ENCODE measurements at places on chromosomes 3 and 15. TPM values are rescaled to one million over a fixed set of nuclear protein-coding genes. Genes with fewer than 3 reads are reported as not detected.
A peak's percentile ranks its signal among the peaks of the same experiment; 100 is the strongest.

DNA sequence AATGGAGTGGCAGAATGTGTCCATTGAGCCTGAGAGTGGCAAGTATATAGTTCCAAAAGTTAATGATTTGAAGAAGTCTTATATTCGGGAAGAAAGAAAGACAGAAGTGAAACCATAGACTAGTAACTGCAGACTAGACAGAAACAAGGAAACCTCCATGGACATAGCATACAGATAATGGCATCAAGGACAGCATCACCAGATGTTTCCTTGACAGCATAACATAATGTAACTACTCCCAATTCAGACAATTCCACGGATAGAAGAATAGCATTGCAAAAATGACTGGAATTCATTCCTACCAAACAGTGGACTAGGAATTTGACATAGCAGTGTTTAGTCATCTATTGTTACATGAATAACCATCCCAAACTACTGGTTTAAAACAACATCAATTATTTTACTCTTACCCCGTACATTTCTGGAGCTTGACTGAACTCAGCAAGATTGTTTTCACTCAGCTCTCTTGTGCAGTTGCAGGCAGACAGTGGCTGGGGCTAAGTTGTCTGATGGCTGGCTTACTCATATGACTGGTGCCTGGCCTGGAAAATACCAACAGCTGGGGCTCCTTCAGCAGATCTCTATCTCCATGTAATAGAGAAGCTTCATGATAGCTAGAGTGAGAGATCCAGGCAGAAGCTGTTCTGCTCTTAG is 109.7 kb upstream of the GADL1 start:
- H3K27ac ChIP-seq, result no peak overlapping the region
- H3K27me3 ChIP-seq, result no peaks in the 10 kb centered on the region
- DNase-seq, result no peak
- H3K4me1 ChIP-seq, result peaks cover 8% of the 10 kb centered on the region
- H3K36me3 ChIP-seq, result no peaks in the 10 kb centered on the region
- no peak overlapping the region for H3K4me3 ChIP-seq

DNA sequence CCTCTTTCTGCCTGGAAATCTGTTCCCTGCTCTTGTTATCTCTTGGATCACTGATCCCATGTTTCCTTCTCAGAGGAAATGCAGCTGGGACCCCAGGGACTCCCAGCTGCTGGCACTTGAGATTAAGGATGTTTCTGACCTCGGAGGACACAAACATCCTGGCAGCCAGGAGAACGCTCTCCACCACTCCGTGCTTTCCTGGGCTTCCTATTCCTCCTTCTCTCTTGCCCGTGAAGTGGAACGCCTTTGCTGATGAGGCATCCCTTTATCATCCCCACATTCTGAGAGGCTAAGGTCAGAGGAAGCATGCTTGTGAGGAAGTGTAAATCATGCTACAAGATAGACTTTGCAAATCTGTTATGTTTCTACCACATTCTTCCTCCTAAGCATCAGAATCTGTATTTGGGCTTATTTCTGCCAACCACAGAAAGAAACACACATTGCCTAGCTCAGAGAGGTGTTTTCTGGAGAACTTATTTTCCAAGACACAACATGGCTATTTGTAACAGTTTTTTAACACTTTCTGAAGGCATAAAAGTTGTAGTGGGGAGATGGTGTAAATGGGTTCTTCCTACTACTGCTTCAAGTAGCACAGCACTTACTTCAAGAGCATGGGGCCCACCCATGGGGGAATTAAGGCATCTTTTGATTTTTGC is 25.6 kb upstream of the LDHAL6B start:
- no peak overlapping the region for H3K4me3 ChIP-seq
- H3K4me1 ChIP-seq, result no peaks in the 10 kb centered on the region

- no peak within 1 kb of the TSS for H3K27ac ChIP-seq
- H3K27me3 ChIP-seq, result peaks cover 51% of the 10 kb centered on the region
- no peaks in the 10 kb centered on the region for H3K36me3 ChIP-seq
- H3K4me3 ChIP-seq, result no peak within 1 kb of the TSS
Observed at GRCh38 chr3:195811756-195812155, at the start of gene MUC4. TSS of gene MUC4 (minus strand) at chr3:195811929. CDS start at chr3:195811817, 112 bp downstream.

DNA sequence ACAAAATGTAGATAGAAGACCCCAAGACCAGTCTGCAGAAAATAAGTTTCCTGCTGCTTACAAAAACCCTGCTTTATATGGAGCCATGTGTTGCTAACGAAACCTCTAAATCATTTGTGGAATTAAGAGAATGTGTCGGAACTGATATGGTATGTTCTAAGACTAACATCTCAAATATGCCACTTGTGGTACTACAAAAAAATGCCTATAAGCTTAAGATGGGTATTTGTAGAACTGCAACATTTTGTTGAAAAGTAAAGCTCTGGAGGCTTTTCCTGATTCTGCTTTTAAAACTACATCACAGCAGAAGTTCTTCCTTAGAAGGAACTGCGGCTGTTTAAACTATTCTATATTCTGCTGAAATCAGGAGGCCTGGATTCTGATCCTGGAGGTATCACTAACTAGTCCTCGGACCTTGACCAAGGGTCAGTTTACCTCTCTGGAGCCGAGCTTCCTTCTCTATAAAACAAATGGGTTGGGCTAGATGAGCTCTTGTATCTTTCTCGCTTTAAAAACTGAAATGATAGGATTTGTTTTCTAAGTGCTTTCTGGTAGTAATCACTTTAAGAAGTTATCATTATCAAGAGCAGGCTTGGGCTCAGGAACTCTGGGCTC is 74.9 kb downstream of the RAD18 start:
- no peak for DNase-seq
- peaks cover 10% of the 10 kb centered on the region for H3K36me3 ChIP-seq
- H3K27me3 ChIP-seq, result no peaks in the 10 kb centered on the region
- H3K27ac ChIP-seq, result no peak overlapping the region
- H3K4me1 ChIP-seq, result peaks cover 5% of the 10 kb centered on the region

- no peak for DNase-seq
- H3K4me1 ChIP-seq, result no peaks in the 10 kb centered on the region
- H3K27ac ChIP-seq, result no peak overlapping the region
- H3K27me3 ChIP-seq, result no peaks in the 10 kb centered on the region
- H3K4me3 ChIP-seq, result no peak overlapping the region
- no peaks in the 10 kb centered on the region for H3K36me3 ChIP-seq
Observed at GRCh38 chr3:49656541-49657112, 17.5 kb upstream of the APEH start.

GRCh38 chr3:160001850-160002623 is 13.4 kb downstream of the IL12A start:
- no peak for DNase-seq
- no peak overlapping the region for H3K4me3 ChIP-seq
- peaks cover 4% of the 10 kb centered on the region for H3K4me1 ChIP-seq
- H3K27me3 ChIP-seq, result no peaks in the 10 kb centered on the region
- no peaks in the 10 kb centered on the region for H3K36me3 ChIP-seq

DNA sequence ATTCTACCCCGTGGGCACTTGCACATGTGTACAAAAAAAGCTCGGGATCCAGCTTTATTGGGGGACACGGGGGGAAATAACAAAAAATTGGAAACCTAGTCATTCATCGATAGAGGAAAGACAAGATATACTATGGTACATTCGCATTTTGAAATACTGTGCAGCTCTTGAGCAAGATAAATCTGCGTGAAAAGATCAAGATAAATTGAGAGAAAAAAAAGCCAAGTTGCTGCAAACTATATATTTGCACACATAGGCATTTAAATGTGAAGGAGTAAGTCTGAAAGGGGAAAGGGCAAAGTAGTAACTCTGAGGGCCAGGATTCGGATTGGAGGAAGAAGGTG is 620 bp upstream of the UBR1 start:
- peak overlapping the region; percentile 77 for H3K4me3 ChIP-seq
- peaks cover 5% of the 10 kb centered on the region for H3K36me3 ChIP-seq
- peak overlapping the region; percentile 92 for H3K27ac ChIP-seq
- H3K4me1 ChIP-seq, result peaks cover 41% of the 10 kb centered on the region
- no peaks in the 10 kb centered on the region for H3K27me3 ChIP-seq
- no peak for DNase-seq

- no peak for DNase-seq
- no peaks in the 10 kb centered on the region for H3K4me1 ChIP-seq
- H3K27me3 ChIP-seq, result no peaks in the 10 kb centered on the region
- H3K4me3 ChIP-seq, result no peak overlapping the region
Observed at GRCh38 chr3:171704002-171704401, 106.3 kb downstream of the PLD1 start.

GRCh38 chr3:141287326-141287725 is 55.7 kb downstream of the PXYLP1 start:
- no peaks in the 10 kb centered on the region for H3K27me3 ChIP-seq
- DNase-seq, result no peak
- H3K4me3 ChIP-seq, result no peak overlapping the region
- no peak overlapping the region for H3K27ac ChIP-seq

DNA sequence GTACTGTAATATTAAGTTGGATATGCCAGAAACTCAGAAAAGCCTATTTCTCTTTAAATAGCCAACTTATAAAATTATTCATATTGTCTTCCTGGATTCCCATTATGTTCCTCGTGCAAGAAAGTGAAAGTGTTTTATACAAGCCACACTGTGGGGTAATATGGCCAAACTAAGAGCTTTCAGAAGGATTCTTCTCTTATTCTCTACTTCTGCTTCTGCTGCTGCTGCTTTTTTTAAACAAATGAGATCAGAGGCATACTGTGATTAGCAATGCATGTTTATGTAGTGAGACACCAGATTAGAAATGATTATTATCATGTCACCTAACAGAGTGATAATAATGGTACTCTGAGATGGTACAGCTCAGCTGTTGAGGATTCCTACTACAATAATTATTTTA is 1026.5 kb upstream of the CFAP20DC start:
- peaks cover 11% of the 10 kb centered on the region for H3K4me1 ChIP-seq
- H3K36me3 ChIP-seq, result no peaks in the 10 kb centered on the region
- H3K27ac ChIP-seq, result no peak overlapping the region
- no peak for DNase-seq

DNA sequence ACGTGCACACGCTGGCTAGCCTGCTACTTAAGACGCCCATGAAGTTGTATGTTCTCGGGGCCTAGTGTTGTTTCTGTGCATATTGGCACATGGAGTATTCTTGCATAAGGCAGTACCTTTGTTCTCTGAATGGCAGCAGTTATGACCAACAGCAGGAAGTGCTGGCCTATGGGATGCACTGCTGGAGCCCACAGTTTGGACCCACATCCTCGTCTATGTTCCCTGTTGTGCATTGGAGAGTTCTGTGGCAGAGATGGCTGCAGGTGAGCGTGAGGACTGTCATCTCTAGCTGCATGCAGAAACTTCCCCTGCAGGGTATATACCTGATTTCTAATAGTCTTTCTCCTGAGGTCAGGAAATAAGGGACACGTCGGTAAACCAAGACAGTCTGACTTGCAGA is 81.8 kb downstream of the CHRNA7 start:
- H3K27ac ChIP-seq, result no peak overlapping the region
- no peak for DNase-seq
- peaks cover 25% of the 10 kb centered on the region for H3K27me3 ChIP-seq
- no peaks in the 10 kb centered on the region for H3K4me1 ChIP-seq
- no peaks in the 10 kb centered on the region for H3K36me3 ChIP-seq

DNA sequence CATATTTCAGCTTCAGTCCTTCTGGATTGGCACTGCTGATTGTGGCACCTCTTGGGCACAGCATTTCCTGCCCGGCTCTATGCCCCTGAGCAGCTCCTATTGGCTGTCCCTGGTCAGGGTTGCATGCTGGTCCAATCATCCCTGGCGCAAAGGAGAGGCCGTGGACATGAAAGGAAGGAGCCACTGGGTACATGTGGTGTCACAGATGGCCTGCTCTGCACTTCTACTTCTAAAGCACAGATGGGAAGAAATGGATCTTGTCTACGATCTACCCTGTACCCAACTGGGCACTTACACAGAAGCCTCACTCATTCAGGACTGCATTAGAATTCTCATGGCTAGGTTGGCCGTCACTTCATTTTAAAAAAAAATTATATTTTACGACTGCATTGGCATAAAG is 232.5 kb downstream of the SHQ1 start:
- peaks cover 8% of the 10 kb centered on the region for H3K4me1 ChIP-seq
- H3K27me3 ChIP-seq, result no peaks in the 10 kb centered on the region
- H3K4me3 ChIP-seq, result no peak overlapping the region
- DNase-seq, result no peak

DNA sequence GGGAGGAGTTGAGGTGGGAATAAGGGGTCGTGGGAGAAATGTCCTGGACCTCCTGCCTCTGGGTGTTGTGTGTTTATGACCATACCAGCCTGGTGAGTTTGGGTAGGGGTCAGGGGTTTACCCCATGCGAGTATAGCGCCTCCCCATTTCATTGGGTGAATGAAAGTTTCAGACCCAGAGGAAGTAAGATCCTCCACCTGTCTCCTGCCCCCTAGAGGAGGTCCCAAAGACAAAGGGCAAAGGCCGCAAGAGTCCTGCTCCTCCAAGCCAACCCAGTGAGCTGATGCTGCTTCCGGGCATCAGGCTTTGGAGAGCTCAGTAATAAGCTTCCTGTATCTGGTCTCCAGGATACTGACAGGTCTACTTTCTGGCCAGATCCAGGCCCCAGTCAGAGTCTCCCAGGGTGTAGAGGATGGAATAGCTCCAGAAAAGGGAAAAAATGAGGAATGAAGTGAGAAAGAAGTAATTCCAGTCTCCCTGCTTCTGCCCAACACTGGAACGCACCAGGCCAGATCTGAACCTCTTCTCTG is 6.4 kb upstream of the TBC1D21 start:
- H3K27me3 ChIP-seq, result no peaks in the 10 kb centered on the region
- DNase-seq, result no peak
- no peak overlapping the region for H3K4me3 ChIP-seq

GRCh38 chr15:41805711-41806110 is 22.2 kb upstream of the JMJD7 start:
- H3K36me3 ChIP-seq, result peaks cover 13% of the 10 kb centered on the region
- H3K4me3 ChIP-seq, result no peak overlapping the region
- H3K4me1 ChIP-seq, result peaks cover 26% of the 10 kb centered on the region
- no peaks in the 10 kb centered on the region for H3K27me3 ChIP-seq
- no peak for DNase-seq
- no peak overlapping the region for H3K27ac ChIP-seq

DNA sequence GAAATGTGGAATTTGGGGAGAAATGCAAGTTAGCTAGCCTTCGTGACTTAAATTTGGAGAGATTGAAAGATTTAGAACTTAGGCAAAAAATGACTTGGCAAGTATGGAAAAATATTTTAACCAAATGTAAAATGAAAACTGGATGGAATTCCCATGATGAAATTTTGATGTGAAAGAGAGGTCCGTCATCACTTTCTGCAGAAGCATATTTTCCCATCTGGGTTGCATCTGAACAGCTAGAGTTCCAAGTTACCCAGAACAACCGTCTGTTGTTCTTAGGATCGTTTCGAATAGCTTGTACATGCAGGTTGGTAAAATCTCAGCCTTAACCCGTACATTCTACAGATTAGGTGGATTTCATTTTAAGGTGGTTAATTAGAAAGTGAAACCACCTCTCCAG is 136.3 kb downstream of the GHSR start:
- peaks cover 66% of the 10 kb centered on the region for H3K4me1 ChIP-seq
- H3K36me3 ChIP-seq, result peaks cover 47% of the 10 kb centered on the region
- H3K4me3 ChIP-seq, result no peak overlapping the region
- H3K27ac ChIP-seq, result peak overlapping the region; percentile 74
- H3K27me3 ChIP-seq, result no peaks in the 10 kb centered on the region

Gene SIDT1
- 0.69 TPM for total RNA-seq

Gene LTF
- total RNA-seq, result 2.7 TPM

Gene SUCNR1
- total RNA-seq, result 0.30 TPM

Gene CRABP1
- not detected for total RNA-seq
